Upper lobe of left lung (tissue), 6 donors: ENCODE measurements at places on chromosomes 1 and 21.
A peak's percentile ranks its signal among the peaks of the same experiment; 100 is the strongest.

DNA sequence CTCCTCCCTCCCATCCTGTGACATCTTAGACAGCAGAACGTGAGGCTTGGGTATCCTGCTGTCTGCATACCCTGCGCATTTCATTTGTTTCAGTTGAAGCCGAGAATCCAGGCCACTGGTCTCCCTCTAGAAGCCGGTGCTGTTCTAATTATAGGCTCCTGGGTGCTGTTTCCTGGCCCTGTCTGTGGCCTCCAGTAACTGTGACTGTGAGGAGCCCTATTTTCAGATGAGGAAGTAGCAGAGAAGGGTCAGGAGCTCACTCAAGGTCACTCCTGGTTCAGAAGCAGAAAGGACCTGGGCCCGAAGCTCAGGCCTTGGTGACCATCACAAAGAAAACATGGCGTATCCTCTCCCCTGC is 24.0 kb downstream of the COQ8A start:
- no peak for DNase-seq

DNA sequence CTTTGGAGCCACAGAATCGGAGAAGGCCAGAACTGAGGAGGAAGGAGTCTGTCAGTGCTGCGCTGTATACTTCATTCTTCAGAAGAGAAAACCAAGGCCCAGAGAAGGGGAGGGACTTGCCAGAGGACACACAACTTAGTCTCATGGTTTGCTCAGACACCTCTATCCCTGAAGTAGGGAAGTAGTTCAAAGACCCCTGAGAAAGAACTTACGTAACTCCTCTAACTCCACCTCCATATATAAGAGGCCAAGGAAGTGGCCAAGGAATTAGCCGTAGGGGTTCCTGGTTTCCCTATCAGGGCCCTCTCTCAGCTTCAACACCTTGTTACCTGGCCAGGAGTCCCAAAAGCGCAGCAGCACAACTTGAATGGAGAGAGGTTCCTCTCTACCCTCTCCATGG is 580 bp upstream of the NECTIN4 start:
- no peak for DNase-seq

DNA sequence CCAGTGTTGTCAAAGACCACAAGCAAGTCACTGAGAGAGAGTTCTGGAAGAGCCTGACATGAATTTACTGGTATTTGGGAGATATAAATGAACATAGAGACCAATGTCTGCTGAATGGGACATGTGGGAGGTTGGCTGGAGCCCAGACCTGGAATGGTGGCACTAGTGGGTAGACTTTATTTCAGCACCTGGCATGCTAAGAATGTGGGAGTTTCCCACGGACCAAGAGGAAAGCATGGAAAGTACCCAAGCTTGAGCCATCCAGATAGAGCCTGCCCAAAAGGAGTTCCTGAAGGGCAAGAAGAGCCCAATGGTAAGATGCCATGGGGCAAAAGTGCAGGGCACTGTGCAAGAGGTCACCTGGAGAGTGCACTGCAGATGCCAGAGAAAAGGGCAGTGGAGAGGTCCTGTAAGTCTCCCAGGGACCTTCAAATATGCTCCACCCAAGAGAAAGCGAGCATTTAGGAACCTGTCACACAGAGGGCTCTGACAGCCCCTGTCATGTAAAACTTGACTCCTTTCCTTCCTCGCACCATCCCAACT is 8.1 kb upstream of the ZNF687 start:
- no peak for DNase-seq

GRCh38 chr1:212981571-212982328 is 31.4 kb downstream of the VASH2 start:
- no peak for DNase-seq

DNA sequence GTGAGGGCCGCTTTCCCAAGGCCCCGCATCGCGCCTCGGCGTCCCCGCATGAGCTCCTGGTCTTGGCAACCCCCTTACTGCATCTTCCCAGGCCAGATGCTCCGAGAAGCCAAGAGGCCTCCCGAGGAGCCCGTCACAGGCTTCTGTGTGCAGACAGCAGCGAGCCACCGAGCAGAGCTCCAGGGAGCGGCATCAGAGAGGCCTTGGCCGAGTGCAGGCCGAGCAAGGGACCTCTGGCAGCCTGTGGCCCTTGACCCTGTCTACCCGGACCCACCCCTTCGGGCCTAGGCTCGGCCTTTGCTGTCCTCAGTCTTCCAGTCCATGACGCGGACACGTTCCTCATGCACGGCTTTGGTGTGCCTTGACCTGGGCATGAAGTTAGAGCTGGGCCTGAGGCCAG is 63.5 kb downstream of the MORN1 start:
- DNase-seq: peak; percentile 81
